ENCODE measurements at places on chromosomes 2 and 18.

GRCh38 chr2:203170502-203170901 lies 68.3 kb upstream of the CYP20A1 start:
- DNase-seq: no peak

DNA sequence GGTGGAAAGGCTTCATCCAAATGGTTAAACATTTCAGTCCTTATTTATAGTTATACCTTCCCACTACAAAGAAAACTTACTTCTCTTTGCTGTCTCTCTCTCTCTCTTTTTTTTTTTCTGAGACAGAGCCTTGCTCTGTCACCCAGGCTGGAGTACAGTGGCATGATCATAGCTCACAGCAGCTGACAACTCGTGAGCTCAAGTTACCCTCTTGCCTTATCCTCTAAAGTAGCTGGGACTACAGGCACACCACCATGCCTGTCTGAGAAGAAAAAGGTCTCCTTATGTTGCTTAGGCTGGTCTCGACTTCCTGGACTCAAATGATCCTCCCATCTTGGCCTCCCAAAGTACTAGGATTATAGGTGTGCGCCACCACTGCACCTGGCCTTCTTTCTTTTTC lies 32.3 kb upstream of the OLA1 start:
- no peak for DNase-seq

DNA sequence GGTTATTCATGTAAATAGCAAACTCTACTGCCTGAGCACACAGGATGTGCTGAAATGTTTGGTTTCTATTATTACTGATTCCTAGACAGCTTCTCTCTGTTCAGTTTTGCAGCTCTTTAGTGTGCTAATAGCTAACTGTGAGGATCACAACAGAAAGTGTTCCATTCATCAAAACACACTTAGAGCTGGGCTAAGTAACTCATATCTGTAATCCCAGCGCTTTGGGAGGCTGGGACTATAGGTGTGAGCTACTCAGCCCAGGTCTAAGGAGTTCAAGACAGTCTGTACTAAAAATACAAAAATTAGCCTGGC lies 63.2 kb downstream of the MOGAT1 start:
- no peak for DNase-seq

DNA sequence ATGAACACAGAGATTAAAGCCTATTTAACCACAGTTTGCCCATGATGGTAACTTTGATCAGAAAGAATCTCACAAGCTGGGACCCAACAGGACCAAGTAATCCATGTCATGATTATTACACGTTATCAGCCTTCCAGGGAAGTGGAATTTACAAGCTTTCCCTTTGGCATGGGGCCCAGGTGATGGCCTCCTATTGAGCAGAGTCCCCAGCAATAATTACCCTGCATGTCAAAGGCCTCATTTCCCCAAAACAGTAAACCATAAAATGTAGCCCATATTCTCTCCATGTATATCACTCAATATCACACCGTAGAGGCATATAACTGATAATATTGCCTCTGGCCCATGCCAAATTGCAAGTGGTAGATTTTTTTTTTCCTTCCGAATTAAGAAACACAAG lies 38.9 kb downstream of the PRKRA start:
- DNase-seq: no peak

DNA sequence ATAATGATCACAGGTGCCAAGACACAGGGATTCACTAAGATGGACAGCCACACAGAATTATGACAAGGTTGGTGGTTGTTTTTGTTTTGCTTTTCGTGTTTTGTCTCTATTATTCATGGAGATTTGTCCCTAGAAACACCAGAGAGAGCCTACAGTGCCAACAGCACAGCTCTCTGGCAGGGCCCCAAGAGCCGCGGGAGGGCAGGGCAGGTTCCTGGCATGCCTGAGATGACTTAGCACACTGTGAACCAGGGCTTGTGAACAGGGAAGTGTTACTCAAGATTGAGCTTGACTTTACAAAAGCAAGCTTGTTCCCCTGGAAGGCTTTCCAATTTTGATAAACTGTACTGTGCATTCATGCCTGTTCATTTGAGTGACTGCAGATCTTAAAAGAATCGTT lies 437.4 kb upstream of the SALL3 start:
- DNase-seq: no peak

- no peak for DNase-seq
Measured at GRCh38 chr18:77116201-77117080, 16.1 kb downstream of the MBP start.

- DNase-seq: no peak
Measured at GRCh38 chr18:73945130-73945792, 202.4 kb downstream of the FBXO15 start.

- no peak for DNase-seq
Measured at GRCh38 chr2:174957050-174957449, 48.1 kb downstream of the CHN1 start.

DNA sequence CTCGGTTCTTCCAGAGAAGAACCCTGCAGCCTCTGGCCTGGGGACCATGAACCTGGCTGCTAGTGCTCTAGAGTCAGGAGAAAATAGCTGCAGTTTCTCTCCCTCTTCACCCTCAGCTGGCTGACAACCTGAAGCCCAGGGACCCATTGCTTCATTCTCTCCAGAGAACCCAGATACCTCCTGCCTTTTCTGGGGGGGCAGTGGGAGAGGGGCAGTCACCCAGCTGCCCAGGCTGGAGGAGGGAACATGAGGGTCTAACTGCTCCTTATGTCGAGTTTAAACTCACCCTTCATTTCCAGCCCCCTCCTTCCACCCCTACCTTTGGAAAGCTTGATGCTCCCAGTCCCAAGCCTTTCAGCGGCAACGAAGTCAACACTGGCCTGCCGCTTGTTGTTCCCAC lies 7.6 kb upstream of the ZFAND2B start:
- no peak for DNase-seq

DNA sequence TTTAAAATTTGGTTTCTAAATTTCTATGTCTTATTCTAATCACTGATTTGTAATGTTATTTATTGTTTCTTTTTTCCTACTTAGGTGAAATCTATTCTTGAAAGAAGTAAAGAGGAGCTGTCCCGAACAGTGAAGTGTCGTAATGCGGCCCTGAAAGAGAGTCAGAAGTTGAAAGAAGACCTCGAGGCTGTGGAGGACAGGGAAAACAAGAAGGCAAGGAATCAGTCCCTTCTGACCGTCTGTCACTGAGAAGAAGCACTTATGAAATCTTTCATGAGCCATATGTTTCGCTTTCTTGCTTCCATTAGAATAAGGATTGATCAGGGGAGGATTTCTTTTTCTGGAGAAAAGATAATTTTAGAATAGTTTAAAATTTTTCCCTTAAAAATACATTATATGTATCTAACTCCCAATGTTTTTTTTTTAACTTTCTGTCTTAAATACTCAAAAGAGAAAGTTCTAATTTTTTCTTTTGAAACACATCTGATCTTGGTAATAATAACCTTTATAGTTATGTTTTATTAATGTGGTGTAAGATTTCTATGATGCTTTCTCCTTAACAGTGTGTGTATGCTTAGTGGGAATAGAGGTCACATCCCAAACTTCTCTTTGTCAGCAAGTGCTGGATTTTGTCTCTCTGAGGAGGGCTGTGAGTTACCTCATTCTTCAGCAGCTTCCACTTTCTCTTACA lies 79.0 kb downstream of the CCDC150 start:
- DNase-seq: no peak

DNA sequence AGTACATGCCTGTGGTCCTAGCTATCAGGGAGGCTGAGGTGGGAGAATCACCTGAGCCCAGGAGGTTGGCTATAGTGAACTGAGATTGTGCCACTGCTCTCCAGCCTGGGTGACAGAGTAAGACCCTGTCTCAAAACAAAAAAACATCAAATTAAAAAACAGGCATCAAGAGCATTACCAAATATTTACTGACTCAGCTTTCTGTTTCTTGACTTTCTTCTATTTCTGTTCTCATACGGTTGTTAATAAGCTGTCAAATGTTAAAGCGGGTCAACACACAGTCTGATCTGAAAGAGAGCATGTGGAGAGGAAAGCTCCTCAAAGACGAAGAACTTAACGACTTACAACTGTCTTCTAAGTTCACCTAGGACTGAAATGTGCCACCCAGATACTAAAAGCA lies 59.0 kb downstream of the ITGB1BP1 start:
- no peak for DNase-seq

- DNase-seq: no peak
Measured at GRCh38 chr2:124327303-124327702, 302.2 kb downstream of the CNTNAP5 start.

- no peak for DNase-seq
Measured at GRCh38 chr2:237456200-237456843, 30.7 kb upstream of the MLPH start.

DNA sequence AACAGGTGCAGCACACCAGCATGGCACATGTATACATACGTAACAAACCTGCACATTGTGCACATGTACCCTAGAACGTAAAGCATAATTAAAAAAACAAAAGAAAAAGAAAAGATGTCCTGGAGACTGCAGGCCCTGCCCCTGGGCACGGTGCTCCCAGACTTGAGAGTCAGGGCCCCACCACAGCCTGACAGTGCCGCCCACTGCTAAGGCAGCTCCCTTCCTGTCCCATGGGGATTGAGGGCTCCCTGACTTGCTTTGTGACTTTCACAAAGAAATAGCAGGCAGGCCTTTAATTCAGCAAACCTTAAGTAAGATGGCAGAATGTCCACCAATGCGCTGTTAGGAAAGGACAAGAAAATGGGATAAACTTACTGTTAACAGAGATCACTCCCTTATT lies 116.8 kb downstream of the NDUFA10 start:
- DNase-seq: no peak

DNA sequence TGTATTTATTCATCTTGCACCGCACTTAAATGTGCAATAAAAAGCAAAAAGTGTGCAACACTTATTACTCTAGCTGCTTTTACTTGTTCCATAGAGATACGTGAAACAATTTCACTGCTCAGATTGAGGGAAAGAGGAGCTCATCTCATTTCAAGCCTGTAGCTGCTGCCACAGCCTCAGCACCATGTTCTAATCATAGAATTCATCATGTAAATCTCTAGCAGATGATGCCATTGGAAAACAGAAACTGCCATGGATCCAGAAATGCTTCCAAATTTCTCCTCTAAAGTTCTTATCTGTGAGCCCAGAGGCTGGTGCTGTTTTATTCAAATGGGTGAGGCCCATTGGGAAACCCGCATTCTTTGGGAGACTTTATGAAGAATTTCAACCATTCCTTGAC lies 2.0 kb downstream of the CDC42EP3 start:
- DNase-seq: no peak

DNA sequence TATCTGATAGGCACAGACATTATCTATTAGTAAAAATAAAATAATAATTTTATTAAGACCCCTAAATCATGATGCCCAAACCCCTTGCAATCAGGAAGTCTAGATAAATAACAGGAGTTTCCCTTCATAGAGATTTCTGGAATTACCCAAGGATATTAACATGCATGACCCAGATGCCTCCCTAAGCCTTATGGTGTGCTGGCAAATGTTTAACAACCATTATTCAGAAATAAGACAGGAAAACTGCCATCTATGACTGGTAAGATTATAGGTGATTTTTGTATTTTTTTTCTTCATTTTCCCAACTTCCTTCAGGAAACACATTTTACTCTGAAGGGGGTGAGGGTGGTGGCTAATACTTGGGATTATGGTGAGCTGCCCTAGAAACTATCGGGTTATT lies 2.7 kb upstream of the PPP1CB start:
- no peak for DNase-seq

- DNase-seq: no peak
Measured at GRCh38 chr2:100589527-100589926, 26.7 kb downstream of the PDCL3 start.

DNA sequence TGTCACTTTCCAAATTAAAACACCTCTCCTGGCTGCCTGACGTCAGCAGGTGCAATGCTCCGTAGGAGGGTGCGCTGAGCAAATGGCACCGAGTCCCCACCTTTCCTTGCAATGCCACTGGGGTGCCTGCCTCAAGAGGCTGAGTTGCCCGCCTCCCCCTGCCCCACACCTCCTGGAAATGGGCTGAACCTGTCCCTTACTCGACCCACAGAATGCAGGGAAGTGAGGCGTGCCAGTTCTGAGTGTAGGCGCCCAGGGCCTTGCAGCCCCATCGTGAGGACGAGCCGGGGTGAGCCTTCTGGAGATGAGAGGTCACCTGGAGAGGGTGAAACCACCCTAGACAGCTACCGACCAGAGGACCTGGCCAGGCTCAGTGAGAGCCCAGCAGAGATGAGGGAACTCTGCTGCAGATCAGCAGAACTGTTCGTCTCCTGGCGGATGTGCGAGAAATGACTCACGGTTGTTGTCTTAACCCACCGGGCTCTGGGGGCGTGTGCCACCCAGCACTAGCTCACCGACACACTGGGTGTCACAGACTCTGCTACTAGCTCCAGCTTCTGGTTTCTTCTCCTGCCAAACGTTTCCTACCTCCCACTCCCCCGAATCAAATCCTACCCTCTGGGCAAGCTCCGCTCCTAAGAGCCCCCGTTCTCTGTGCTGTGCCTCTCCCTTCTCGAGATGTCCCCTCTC lies 168.7 kb upstream of the HDAC4 start:
- DNase-seq: no peak

- no peak for DNase-seq
Measured at GRCh38 chr2:119306196-119306590, 60.4 kb downstream of the C2orf76 start.

DNA sequence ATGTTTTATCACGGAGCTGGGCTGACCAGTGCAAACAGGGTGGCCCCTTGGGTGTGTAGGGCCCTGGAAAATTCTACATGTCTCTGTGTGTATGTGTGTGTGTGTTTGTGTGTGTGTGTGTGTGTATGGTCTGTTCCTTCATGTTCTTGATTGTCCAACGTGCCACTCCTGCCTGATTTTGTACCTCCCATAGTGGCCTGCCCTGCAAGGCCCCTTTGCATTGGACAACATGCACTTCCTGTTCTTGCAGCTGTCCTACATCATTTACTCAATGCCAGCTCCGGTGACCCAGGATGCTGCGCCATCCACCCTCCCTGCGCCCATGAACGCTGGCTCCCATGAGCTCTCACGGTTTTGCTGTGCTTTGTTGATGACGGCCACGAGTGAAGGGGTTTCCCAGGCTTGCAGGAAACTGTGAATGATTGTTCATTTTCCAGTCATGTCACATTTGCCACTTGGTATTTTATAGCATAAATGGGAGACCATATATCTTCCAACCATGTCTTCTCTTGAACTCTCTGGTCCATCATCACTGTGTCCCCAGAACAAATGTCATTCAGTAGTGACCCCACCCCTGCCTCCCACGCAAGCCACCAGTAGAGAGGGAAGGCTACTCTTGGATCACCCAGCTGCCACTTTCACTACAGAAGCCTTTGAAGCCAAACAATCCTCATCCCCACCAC lies 69.7 kb upstream of the NCK2 start:
- no peak for DNase-seq
